ENCODE measurements at places on chromosomes 2 and 18. TPM values are rescaled to one million over a fixed set of nuclear protein-coding genes. Genes with fewer than 3 reads are reported as not detected.

- DNase-seq, result no peak
Measured at GRCh38 chr2:199335502-199335901, 122.2 kb downstream of the SATB2 start.

DNA sequence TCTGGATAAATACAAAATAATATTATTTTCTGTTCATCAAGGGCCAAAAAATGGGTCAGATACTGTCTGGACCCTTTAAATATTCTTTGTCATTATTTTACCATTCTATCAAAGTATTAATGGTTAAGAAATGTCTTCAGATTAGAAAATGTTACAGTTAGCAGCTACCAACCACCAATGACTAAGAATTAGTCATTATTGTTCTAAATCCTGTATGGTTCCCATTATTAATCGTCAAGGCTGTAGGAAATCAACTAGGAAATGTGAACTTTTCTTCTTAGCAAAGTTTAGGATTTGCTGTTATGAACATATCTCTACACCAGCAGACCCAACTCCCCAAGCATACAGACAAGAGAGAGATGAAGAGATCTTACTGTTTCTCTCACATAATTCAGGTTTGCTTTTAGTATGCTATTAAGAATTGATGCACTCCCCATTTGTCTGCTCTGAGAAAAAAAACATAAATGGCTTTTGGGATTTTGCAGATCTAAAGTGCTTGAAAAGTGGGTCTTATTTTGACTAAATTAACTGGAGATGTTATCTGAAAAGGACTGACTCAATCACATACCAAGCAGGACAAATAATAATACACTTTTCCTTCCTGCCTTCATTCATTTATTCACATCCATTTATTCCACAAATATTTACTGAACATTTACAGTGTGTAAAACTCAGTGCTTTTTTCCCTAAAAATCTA is 147.7 kb downstream of the PPP1R1C start:
- DNase-seq, result no peak

- no peak for DNase-seq
Measured at GRCh38 chr2:50591642-50592041, 440.3 kb downstream of the NRXN1 start.

DNA sequence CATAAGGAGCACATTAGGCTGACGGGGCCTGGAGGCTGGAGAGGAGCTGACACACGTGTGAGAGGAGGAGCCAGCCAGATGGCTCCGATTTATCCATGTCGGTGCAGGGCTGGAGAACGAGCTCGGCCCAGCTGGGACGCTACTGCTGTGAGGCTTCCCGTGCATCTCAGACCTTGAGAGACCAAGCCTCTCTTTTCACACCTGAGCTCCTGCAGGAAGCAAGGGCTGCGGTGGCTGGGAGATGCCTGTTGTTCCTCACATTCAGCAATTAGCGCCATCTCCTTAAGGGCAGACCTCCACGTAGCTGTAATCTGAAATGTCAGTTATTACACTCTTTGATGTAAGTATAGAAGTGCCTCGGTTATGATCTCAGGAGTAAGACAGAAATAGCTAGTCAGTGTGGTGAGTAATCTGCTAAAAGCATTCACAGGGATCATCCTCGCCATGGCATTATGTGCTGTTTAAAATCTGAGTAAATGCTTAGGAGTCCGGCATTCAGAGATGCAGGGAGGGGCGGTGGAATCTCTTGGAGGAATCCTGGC is 107.9 kb downstream of the PRKCE start:
- peak; percentile 62 for DNase-seq

DNA sequence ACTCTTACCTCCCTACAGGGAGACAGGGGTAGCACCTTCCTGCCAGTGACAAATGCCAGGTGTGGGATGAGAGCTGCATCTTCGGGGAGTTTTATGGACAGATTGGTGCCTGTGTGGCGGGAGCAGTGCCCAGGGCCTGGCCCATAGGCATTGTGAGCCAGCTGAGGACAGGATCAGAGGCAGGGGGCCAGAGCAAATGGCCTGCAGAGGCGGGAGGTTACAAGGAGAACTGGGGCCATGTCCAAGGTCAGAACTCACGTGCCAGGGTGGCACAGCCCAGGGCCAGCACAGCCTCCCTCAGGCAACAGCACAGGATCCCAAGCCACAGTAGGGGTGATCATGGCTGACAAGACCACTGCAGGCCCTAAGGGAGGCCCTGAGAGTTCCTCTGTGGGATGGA is 40.2 kb upstream of the MCFD2 start:
- DNase-seq, result no peak

- DNase-seq, result no peak
Measured at GRCh38 chr2:38142627-38143026, 66.7 kb upstream of the CYP1B1 start.

DNA sequence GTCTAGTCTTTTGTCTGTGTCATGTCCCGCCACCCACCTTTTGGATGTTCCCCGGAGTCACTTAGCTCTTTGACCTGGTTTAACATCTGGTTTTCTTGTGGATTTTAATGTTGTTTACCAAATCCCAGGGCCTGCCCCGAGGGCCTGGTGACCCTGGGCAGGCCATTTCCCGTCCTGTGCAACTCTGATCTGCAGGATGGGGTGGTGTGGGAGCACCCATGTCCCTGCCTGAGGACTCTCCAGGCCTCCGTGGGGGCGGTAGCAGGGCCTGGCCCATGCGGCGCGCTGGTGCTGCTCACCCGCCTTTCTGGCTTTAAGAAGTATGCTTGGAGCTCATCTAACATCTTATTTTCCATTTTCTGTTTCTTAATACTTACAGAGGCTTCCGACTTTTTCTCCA is 10.7 kb downstream of the RAMP1 start:
- DNase-seq, result no peak

DNA sequence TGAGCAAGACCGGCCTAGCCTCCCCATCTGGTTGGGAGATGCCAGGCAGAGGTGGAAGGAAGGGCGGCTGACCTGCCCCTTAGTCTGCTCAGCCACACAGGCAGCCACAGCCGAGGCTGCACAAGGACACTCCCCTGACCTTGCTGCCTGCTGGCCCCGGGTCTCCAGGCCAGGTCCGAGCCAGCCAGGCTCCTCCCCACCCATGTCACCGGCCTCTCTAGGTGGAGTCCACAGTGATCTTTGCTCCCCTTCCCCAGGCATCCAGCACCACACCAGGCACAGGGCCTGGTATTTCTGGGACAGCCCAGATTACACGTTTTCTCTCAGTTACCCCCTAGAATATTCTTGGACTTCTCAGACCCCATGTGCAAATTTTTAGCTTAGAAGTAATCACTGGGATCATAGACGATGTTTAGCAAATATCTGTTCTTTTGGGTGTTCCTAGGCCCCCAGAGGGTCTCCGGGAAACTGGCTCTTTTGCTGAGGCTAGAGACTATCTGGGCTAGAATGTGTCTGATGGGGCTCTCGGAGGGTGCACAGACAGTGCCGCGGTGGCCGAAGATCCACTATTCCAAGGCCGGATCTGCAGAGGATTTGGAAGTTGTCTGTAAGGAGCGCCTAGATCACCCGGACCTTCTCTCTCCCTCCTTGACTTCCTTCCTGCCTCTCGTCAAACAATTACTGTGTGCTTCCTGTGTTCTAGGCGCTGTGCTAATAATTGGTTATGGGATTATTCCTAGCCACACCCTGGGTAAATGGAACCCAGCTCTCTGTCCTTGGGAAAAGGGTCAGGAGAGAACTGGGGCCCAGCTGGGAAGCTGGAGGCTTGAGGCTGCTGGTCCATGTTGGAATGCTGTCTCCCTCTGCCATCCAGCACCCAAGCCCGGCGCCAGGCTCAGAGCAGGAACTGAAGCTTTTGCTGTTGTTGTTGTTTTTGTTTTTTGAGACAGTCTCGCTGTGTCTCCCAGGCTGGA is 46.9 kb downstream of the ODC1 start:
- DNase-seq, result no peak

DNA sequence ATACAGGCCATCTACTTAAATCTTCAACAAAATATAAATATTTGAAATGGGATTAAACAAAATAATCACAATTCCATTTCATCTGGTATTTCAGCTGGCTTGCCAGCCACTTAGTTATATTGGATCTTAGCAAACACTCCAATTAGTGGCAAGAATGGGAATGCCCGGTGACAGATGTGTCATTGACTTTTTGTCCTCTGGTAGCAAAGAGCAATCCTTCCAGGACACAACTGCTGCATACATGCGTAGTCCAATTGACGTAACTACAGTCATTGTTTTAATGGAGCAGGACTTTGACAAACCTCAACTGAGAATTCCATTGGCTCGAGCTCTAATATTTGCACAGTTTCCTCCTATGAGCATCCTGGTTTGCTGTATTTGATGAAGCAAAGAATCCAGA is 69.9 kb downstream of the RNF152 start:
- no peak for DNase-seq

GRCh38 chr2:241897231-241897916 is 27.8 kb downstream of the RTP5 start:
- DNase-seq, result no peak

DNA sequence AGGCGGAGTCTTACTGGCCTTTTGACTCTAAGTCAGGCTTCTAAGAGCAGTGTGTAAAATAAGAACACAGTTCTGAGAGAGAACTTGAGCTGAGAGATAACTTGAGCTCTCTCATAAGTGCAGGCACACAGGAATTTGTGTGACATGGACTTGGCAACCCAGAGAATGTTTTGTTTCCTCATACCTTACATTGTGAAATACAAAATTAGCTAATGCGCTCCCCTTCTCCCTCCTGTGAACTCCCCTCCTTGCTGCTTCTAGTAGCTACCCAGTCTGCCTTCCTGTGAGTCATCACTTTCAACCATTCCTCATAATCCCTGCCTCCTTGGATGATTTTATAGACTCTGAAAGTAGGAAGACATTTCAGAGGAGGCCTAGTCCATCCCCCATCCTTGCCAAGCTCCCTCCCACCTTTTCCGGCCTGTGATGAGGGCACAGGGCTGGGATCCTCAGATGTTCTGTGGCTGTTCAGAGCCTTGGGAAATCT is 22.6 kb downstream of the FER1L5 start:
- DNase-seq, result peak; percentile 31

GRCh38 chr18:49666045-49666775 is 104.4 kb downstream of the LIPG start:
- DNase-seq, result no peak

DNA sequence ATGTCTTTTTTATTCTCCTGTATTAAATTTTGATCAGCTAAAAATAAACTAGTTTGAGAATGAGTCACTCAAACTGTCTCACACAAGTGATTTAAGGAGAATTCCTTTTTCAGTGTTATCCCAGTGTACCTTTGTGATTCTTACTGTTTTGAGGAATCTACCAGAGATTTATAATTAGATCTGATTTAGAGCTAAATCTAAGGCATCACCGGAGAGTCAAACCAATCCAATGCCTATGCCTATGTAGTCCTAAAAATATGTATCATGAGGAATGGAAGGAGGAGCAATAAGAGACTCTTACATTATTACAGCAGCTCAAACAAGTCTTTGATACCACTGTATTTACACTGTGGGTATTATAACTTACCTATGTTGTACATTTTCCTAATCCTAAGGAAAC is 63.4 kb upstream of the CYP20A1 start:
- no peak for DNase-seq

- DNase-seq, result peak; percentile 53
Measured at GRCh38 chr18:59820663-59821062, 79.1 kb upstream of the PMAIP1 start.

DNA sequence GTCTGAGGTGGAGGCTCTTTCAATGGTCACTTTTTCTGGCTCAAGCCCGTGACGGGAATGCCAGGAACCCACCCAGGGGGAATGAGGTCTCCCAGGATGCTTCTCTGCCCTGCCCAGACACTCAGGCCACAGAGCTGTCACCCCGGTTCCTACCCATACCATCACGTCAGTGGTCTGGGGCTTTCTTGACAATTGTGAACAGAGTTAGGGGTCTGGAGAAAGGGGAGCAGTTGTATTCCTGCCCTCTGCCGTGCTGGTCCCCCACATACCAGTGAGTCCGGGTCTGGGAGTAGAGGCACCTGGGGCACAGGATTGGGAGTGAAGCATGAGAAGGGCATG is 97.2 kb downstream of the B3GNT2 start:
- no peak for DNase-seq

DNA sequence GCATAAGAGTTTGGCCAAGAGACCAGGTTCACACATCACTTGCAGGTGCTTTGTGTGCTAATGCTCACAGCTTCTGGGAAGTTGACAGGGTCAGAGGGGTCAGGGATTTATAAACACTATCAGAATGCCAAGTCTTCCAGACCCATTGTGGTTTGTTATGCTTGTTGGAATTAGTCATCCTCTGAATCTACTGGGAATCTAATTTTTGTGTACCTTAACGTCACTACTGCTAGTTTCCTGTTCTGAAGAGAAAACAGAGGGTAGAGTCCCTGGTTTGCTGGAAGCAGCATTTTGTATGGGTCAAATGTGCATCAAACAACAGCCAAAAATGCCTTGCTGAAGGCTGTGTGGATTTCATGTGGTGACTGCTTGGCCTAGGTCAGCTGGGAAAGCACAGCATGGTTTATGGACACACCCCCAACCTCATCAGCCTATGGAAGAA is 33.3 kb downstream of the ANTXR1 start:
- no peak for DNase-seq

- no peak for DNase-seq
Measured at GRCh38 chr2:135182601-135183000, 130.5 kb downstream of the RAB3GAP1 start.

GRCh38 chr2:69525261-69525660 is 88.0 kb upstream of the NFU1 start:
- no peak for DNase-seq

- no peak for DNase-seq
Measured at GRCh38 chr18:22210311-22210754, 40.9 kb downstream of the GATA6 start.

DNA sequence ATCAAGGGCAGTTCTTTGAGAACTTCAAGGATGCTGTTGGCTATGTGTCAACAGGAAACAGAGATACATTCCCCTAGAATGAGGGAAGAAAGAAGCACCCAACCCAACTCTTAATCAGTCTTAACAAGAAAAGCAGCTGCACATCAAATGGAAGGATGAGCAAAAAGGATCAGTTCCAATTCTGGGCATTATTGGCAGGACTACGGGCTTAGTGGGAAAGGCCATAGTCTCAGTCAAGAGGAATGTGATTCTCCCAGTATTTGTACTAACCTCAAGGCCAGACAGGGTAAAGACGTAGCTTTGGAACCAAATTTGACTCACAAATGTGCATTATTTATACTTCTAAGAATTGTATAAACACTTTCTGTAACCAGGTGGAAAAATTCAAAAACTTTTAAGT is 18.2 kb downstream of the BMP10 start:
- DNase-seq, result no peak

DNA sequence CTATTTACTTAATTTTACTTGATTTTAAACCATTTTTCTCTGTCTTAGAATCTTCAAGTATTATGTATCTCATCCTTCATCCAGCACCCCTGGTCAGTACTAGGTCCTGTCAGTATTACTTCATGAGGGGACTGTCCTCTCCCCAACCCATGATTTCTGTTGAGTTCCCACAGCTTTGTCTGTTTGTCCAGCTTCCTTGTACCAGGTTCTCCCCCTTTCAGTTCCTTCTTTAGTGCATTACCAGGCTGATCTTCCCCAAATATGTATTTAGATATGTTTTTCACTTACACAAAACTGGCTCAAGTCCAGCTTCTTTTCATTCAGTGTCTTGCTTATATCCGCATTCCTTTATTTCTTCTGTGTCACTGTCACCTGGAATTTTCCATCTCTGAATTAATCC is 13.8 kb upstream of the TTC27 start:
- DNase-seq, result no peak

The FBXO36 gene
- total RNA-seq, result 9.3 TPM

The OTOS gene
- not detected for total RNA-seq

The POTEF gene
- total RNA-seq, result 0.09 TPM

The CCDC85A gene
- 7.8 TPM for total RNA-seq

The C1QL2 gene
- total RNA-seq, result not detected

Measured in lung (tissue), 17 donors.